Retina (tissue), 1 donor: ENCODE measurements at places on chromosomes 11 and 22.

- peak; percentile 55 for DNase-seq
Observed at GRCh38 chr11:134272381-134273316, 3.5 kb upstream of the GLB1L3 start.

DNA sequence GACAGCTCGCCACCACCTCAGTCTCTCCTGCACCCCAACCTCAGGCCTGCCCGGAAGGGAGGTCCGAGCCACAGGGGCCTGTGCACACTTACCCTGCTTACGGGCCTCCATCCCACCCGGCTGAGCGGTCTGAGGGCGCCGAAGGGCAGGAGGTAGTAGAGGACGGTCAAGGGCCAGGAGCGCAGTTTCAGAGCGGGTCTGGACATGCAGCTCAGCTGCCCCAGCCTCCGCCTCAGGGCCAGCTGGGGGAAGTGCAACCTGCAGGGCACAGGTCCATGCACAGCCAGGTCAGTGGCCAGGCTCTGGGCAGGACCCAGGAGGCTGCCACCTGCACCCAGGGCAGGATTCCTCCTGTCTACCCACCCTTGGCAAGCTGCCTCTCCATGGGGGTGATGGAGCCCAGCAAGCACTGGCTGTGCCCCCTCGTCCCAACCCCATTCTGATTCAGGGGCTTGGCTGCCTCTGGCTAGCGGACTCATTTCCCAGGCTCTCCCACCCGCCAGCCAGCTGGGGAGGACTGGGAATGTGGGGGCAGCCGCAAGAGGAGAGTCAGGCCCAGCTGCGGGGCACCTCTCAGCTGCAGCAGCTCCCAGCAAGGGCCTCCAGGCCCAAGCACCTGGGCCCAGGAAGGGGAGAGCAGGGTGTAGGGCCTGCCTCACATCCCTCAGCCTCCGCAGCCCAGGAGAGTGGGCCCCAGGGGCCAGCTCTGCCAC lies 38.3 kb downstream of the PISD start:
- DNase-seq, result no peak

DNA sequence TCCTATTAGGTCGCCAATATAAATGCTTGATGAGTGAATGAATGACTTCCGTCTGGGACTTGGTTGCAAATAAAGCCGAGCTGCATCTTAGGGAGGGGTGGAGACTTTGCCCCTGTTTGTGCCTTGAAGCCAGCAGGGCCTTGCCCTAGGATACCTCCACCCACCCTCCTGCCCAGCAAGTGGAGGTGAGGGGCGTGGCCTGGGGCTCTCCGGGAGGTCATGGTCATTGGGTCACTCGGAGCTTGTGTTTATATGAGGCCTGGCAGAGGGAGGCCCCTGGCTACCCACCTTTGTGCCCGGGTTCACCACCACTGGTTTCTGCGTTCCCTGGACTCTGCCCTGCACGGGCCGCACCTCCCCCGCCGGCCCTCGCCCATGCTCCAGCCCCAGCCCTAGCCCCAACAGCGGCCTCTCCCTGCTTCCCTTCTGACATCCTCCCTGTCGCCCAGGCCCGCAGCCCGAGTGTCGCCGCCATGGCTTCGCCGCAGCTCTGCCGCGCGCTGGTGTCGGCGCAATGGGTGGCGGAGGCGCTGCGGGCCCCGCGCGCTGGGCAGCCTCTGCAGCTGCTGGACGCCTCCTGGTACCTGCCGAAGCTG lies 4.3 kb downstream of the MPST start:
- no peak for DNase-seq

DNA sequence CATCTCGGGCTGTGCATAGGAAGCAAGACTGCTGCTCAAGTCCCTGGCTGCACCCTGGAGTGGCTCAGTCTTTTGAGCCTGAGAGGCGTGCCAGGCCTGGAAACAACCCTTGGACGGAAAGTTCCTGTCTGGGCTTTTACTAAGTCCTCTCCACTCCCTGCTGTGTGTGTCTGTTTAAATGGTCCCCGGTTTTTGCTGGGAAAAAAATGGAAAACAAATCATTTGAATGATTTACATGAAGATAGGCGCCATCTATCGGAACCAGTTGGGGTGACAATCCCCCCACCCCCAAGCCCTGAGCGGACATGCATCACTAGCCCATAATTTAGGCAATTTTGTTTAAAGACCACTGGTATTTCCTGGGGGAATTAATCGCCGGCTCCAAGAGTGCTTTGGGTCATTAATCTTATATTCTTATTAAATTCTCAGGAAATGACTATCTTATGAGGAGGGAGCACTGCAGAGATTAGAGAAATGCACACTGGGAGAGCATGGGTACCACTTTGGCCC lies 2.7 kb upstream of the GAB2 start:
- DNase-seq, result peak; percentile 78

- DNase-seq, result peak; percentile 78
Observed at GRCh38 chr11:63682066-63683021, 1.0 kb downstream of the RTN3 start.

DNA sequence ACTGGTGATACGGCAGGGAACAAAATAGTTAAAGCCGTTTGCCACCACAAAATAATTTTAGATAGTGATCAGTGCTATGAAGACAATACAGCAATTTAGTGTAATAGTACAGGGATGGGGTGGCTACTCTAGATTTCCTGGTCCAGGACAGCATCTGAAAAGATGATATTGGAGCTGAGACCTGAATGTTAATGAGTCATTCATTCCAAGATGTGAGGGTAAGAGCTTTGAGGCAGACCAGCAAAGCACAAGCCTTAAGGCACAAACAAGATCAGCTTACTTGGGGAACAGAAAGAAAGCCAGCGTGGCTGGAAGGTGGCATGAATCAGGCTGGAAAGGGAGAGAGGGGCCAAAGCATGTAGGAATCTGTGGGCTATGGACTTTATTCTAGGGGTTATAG lies 132.3 kb downstream of the TRIM44 start:
- no peak for DNase-seq

DNA sequence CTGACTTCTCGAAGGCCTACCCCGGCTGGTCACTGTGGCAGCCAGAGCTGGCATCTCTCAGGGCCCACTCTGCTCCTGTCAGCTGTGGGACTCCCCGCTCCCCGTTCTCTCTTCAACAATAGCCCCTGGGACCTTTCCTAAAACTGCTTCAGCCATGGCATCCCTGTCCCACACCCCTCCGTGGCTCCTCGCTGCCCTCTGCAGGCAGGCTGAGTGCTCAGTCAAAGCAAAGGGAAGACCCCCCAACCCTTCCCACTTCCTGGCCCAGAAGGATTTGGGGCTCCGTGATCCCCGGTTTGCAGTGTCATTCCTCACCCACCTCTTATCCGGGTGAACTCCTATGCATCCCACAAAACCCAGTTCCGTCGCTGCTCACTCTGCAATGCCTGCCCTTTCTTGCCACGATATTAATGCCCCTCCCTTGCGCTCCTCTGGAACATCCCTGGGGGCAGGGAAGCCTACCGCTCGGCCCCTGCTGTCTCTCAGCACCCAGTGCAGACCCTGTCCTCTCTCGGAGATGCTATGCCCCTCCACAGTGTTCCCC lies 1.6 kb upstream of the TH start:
- DNase-seq, result no peak

GRCh38 chr22:38610234-38610633 lies 40.3 kb upstream of the DMC1 start:
- no peak for DNase-seq

GRCh38 chr11:34890812-34891211 lies 25.4 kb downstream of the APIP start:
- peak; percentile 8 for DNase-seq

GRCh38 chr11:13883042-13883441 lies 79.5 kb upstream of the SPON1 start:
- no peak for DNase-seq

- DNase-seq, result no peak
Observed at GRCh38 chr11:35390737-35391682, 28.3 kb downstream of the SLC1A2 start.

GRCh38 chr22:20031732-20032406 lies 11.0 kb downstream of the TANGO2 start:
- DNase-seq, result no peak

GRCh38 chr11:92769112-92769511 lies 200.3 kb upstream of the MTNR1B start:
- DNase-seq, result no peak

DNA sequence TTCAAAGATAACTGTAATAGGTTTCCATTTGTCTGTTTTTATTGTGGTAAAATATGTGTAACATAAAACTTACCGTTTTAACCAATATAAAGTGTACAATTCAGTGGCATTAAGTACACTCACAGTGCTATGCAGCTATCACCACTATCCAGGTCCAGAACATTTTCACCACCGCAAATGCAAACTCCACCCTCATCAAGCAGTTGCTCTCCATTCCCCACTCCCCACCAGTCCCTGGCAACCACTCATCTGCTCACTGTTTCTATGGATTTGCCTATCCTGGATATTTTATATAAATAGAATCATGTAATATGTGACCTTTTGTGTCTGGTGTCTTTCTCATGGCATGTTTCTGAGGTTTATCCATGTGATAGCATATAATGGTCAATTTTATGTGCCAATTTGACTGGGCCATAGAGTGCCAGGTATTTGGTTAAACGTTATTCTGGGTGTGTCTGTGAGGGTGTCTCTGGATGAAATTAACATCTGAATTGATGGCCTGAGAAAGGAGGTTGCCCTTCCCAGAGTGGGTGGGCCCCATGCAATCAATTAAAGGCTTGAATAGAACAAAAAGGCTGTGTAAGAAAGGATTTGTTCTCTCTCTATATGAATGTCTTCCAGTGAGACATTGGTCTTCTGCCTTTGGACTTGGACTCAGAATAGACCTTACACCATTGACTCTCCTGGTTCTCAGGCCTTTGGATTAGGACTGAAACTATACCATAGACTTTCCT lies 17.2 kb upstream of the SMCO4 start:
- no peak for DNase-seq

DNA sequence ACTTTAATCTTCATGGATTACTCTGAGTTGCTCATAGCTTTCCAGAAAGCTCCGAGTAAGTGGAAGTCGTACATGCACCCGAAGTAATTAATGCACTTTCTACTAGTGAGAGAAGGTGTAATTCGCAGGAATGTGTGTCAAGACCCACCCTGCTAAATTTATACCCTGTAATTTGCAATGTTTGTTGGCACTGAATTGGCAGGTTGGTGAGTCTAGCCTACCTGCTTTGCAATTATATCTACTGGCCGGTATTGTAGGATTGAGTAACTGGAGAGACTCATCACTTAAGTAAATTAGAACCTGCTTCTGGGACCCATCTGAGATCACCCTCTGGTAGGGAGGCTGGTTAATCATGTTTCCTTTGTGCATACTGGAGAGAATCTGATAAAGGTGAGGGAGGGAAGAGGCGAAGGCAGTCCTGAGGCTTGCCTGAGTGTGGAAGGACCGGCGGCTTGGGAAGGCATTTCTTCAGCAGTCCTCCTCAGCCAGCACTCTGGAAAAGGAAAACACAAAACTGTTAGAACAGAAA lies 63.3 kb downstream of the LDLRAD3 start:
- no peak for DNase-seq

GRCh38 chr11:10395166-10395897 lies 59.7 kb upstream of the AMPD3 start:
- no peak for DNase-seq

DNA sequence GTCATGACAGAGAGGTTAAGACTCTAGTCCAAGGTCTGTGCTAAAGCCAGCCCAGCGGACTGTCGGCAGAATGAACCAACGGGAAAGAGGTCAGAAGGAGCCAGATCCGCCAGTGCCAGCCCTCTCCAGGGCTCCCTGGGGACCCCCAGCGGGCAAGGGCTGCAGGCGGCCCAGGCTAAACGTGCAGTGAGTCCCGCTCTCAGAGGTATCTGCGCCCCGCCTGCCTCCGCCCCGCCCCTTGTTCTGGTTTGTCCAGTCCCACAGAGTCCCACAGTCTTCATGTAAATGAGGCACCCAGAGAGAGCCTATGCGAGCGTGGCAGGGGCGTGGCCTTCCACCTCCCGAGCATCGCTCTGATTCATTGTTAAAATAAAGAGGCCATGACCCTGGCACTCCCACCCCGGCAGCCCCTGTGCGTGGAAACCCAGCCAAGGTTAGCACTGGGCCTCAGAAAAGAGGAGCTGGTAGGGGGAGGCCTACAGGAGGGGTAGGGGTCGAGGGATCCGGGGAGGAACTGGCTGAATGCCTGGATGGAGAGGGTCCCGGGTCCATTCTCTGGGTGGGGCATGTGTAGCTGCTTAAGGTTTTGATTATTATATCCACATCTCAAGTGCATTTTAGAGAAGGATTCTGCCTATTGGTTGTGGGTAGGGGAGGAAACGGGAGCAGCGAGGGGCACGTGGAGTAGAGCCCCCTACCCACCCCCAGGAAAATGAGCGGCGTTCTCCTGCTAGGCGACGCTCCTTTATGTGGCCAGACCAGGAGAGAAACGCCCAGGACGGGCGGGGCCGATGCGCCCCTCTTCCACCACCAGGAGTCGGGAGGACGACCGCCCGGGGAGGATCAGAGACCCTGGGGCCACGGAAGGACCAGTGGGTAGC lies at the start of gene TRIOBP:
TSS of gene TRIOBP (plus strand) at position 392 of the 881 bp plus-strand sequence. CDS start 4,318 bp downstream, outside the sequence.
- DNase-seq, result peak; percentile 95

GRCh38 chr11:83502041-83502440 lies 215.9 kb upstream of the CCDC90B start:
- DNase-seq, result no peak

DNA sequence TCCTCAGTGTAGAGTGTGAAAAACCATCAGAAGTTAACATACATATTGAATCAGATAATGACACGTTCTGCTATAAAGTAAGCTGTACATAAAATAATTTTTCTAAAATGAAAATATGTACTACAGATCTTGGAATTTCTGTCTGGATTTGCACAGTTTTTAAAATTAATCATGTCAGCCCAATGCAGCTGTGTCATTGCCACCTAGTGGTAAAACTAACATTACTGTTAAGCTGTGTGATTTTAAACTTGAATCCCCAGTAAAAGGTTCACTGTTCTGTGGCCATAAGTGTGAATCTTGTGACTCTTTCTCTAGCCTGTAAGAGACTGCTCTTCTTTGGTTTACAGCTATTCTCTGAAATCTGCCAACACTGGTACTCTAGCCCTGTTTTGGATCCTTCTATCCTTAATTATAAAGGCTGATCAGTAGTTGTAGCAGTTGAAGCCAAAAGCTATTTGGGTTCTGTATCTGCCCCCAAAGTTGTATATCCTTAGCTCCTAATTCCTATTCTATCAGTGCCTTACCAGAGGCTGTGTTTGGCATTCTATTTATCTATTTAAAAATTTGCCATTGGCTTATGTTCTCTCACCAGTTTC lies 4.0 kb downstream of the JRKL start:
- DNase-seq, result peak; percentile 18

DNA sequence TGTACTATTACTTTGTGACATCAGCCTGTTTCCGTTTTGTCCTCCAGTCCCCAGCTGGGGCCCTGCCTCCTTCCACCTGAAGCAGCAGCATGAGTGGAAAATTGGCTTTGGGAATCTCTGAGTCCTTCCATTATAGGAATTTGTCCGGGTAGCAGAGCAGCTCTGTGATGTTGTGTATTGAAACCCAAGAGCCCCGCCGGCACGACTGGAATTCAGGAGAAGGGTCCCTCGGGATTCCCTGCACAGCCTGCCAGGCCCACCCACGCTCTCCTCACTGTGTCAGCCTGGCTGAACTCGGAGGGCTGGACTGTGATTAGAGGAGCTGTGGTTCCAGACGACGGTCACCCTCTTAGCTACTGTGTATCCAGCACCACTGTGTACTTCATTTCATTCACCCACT lies 18.8 kb upstream of the TSPAN18 start:
- DNase-seq, result no peak

GRCh38 chr22:28940441-28940840 lies 57.1 kb downstream of the ZNRF3 start:
- no peak for DNase-seq

GRCh38 chr11:74679513-74679865 lies 51.7 kb downstream of the CHRDL2 start:
- no peak for DNase-seq
